ENCODE measurements at places on chromosomes 2 and 18.

GRCh38 chr2:148282201-148282600 is 261.3 kb downstream of the MBD5 start:
- DNase-seq = no peak

DNA sequence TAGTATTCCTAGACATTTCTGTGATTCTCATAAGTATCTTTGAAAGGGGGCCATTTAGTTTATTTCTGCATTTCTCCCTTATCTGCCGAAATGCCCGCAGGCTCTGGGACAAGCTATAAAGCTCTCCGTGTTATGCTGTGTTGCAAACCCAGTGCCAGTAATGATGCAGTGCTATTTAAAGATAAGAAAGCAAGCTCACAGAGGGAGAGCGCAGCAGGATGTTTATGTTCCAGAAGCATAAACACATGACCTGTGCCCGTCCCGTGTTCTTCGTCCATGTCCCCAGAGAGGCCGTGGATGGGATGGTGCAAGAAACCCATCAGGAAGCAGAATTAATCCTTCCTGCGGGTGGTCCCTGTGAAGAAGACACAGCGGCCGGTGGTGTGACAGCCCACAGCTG is 99.4 kb downstream of the NEDD4L start:
- DNase-seq = no peak

GRCh38 chr2:215435870-215436704 is at the start of gene FN1:
Gene FN1, minus strand, starts transcription at chr2:215436068. Its CDS starts 266 bp downstream, at chr2:215435802.
- no peak for DNase-seq

DNA sequence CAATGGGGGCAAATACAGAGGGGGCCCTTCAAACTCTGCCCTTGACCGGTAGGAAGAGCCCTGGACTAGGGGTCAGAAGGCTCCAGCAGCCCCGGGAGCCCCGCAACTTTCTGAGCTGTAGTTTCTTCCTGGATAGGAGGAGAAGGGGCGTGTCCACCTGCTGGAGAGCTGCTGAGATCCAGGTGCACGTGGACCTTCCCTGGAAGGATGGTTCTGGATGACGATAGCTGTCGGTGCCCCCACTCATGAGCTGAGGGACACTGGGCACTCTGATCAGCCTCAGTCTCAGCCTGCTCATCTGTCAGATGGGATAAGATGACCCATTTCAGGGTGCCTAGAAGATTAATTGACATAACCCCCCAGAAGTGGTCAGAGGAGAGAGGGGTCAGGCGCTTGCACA is 125.2 kb upstream of the HDAC4 start:
- no peak for DNase-seq

GRCh38 chr18:79515331-79515730 is 119.6 kb downstream of the NFATC1 start:
- no peak for DNase-seq

DNA sequence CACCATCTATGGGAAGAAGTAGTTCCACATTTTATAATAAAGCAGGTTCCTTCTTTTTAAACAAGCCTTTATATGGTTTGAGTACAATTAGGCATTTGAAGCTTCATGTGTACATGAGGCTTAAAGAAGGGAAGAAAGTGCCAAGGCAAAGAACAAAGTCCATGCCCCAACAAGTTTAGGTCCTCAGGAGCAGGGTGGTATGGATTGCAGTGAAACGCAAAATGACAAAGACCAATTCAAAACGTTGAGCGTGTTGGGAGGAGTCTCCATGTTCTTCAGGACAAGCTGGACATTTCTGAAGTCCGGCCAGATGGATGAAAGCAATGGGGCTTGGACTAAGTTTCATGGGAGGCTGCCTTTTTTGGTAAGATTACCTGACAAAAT is 78.8 kb upstream of the FZD5 start:
- DNase-seq = no peak

GRCh38 chr2:207558079-207558491 is 28.3 kb downstream of the CREB1 start:
- DNase-seq = no peak

- no peak for DNase-seq
Observed at GRCh38 chr18:48831802-48832201, 119.0 kb downstream of the SMAD7 start.

DNA sequence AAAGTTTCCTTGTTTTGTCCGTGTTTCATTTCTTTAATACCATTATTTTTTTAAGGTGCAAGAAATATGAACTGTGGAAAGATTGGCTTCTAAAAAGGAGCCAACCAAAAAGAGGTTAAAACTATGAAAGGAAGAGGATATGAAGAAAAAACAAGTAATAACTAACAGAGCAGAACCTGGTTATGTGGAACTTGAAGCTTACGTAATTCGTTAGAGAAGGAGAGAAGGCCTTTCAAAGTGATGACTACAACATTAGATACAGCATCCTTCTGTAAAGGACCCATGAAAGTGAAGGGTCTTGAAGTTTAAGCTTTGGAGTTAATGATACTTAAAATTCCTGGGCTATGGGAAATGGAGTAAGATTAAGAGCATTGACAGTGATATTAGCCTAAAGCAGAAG is 84.5 kb downstream of the ANKRD12 start:
- DNase-seq = no peak

DNA sequence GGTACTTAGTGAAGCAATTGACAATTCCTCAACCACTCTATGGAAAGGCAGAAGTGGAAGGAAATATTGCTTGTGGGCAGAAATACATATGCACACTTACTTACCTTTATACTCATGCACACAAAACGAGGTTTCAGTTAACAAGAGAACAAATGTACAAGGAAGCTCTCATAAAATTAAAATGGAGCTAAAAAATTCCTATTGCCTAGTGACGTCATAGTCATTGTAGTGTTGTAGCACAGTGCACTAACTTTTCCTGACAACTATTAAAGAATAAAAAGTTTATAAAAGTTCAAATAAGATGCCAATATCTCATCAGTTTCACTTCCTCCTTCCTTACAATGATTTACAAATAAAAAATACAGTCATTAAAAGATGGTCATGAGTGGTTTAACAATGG is 1161.9 kb upstream of the NRXN1 start:
- DNase-seq = no peak

GRCh38 chr2:129797489-129798300 is 181.8 kb upstream of the RAB6C start:
- no peak for DNase-seq

DNA sequence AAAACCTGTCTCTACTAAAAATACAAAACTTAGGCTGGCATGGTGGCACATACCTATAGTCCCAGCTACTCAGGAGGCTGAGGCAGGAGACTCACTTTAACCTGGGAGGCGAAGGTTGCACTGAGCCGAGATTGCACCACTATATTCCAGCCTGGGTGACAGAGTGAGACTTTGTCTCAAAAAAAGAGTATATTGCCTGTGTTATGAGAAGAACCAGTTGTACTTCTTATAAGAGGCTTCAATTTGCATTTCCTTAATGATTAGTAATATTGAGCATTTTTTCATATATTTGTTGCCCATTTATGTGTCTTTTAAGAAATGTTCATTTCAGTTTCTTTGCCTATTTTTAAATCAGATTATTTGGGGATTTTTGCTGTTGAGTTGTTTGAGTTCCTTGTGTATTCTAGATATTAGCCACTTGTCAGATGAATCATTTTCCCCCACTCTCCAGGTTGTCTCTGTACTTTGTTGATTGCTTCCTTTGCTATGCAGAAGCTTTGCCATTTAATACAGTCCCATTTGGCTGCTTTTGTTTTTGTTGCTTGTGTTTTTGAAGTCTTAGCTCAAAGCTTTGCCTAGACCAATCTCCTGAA is 75.8 kb upstream of the LRPPRC start:
- no peak for DNase-seq

DNA sequence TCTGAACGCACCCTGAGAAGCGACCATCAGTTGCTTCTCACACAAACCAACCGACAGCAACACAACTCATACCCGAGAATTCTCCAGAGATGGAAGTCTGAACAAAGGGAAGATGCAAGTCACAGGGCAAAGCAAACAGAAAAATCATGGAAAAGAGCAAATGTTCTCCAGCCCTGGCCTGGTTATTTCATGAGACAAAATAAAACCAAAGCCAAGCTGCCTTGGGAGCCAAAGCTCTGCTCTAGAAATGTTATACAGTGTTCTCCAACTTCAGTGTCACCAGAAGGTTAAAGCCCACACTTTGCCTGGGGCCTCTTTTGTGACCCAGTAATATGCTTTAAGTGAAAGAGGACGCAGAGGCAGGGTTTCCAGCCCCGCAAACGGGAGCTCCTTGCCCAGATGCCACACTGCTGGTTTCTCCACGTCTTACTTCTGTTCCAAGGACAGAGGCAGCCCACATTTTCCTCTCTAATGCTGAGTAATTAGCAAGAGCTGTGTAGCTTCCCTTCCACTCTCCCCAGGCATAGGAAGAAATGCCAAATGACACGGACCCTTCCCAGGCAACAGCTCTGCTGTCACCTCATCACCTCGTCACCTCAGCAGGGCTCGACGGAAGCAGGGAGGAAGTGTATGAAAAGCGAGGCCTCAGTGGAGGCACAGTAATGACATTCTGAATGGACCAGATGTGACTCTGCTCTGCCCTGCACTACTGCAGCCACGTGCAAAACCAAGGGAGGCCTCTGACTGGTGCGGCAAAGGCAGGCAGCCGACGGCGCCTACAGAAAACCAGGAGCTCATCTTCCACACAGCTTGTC is 64.7 kb downstream of the FBXO15 start:
- DNase-seq = no peak

DNA sequence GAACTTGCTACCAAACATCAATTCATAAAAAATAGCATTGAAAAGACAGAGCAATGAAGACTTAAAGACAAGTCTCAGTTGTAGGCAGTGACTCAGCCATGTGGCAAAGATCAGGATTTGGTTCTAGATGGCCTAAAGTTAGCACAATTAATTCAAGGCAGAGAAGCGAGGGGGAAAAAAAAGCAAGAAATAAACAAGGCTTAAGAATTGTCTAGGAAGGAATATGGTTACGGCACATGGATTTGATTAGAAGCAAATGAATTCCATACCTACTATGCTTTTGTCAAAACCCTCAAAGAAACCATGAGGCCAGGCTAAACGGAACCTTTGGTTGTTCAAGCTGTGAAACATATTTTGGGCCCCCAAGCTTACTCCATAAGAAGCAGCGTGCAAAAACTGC is 362.2 kb upstream of the KCNH7 start:
- no peak for DNase-seq

DNA sequence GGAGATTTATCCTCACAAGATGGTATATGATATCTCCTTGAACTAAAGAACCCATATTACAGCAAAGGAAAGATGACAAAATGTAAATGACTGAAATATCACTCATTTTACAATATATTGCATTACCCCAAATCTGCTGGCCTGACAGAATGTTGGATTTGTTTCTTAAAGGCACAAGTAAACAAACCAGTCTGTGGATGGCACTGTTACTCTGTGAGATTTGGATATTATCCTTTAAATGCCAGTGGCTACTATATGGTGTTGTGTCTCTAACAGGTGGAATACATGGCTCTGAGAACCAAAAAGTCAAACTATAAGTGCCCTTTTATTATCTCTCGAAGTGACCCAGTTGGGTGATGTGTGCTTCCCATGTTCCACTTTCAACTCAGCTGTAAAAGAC is 125.7 kb downstream of the PDE1A start:
- DNase-seq = no peak

DNA sequence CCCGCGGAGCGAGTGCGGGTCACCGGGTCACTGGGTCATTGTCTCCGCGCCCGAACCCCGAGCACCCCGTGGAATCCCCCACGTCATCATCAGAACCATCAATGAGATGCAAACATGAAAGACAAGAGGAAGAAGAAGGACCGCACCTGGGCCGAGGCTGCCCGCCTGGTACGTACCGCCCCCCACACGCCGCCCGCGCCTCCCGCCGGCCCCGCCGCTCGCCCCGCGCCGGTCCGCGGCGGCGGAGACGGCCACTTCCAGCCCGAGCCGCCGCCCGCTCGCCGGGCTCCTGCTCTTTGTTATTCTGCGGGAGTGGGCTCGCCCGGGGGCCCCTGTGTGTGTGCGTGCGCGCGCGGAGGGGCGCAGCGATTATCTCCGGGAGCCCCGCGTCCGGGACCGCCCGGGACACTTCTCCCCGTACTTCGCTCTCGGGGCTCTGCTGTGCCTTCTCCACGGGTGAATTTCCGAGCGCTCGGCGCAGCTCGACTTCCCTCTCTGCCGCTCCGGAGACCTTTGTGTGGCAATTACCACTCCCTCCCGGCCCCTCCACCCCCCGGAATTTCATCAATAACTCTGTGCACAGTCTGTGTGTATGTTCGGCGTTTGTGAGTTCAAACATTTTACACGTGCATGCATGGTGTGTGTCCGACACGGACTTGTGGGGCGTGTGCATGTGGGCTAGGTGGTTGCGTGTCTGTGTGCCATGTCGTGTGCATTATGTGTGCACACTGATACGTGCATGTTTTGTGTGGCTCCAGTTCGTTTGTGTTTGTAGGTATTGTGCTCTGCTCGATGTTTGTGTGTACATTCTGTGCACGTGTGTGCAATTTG is 714 bp downstream of the ASXL3 start:
- DNase-seq = no peak

- no peak for DNase-seq
Observed at GRCh38 chr2:219983836-219984235, 356.4 kb downstream of the SLC4A3 start.

- no peak for DNase-seq
Observed at GRCh38 chr2:174334781-174335251, at the start of gene SP9. Gene SP9, plus strand, starts transcription at chr2:174334954. Its CDS starts 139 bp downstream, at chr2:174335093.

DNA sequence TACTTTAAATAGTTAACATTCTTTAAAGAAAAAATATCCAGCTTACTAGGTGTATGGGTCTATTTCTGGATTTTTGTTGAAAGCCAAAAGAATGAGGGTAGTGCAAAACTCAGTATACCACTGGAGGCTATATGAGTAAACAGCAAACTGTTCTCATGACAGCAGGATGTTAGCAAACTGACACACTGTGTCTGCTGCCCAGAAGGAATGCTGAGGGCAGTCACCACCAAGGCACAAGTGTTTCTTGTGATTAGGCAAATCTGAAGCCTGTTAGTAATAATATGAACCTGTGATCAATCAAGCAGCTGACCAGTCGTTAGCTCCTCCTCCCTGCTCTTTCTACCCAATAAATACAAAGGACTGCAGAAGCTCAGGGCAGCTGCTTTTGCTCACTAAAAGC is 50.5 kb upstream of the SULT1C3 start:
- DNase-seq = no peak
